ENCODE measurements at places on chromosomes 2 and 18. TPM values are rescaled to one million over a fixed set of nuclear protein-coding genes. Genes with fewer than 3 reads are reported as not detected.
A peak's percentile ranks its signal among the peaks of the same experiment; 100 is the strongest.

DNA sequence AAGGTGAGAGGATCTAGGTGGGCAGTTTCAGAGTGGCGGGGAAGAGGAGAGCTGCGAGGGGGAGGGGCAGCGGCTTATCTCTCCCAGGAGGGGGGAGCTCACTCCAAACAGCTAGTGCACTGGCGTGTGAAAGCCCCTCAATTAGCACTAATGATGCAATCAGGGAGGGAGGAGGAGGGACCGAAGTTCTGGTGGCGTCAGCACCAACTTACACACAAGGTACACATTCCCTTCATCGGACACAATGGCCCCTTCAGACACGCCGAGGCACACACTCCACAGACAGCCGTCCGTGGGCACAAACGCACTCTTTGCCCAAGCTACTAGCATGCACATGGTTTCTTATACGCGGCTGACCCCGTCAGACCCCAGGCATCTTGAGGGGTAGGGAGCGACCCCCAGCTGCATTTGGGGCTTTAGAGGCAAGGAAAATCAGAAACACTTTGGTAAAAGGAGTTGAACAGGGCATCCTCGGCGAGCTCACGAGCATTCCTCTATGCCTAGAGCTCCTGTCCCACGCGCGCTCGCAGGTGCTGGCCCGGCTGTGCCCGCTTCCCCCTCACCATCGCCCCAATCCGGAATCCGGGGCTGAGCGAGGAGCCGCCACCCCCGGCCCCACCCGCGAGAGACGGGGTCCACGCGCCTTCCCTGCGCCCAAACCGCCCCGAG, 868 bp upstream of the PKDCC start:
- DNase-seq = no peak

The GPR155 gene
- 8.9 TPM for total RNA-seq

DNA sequence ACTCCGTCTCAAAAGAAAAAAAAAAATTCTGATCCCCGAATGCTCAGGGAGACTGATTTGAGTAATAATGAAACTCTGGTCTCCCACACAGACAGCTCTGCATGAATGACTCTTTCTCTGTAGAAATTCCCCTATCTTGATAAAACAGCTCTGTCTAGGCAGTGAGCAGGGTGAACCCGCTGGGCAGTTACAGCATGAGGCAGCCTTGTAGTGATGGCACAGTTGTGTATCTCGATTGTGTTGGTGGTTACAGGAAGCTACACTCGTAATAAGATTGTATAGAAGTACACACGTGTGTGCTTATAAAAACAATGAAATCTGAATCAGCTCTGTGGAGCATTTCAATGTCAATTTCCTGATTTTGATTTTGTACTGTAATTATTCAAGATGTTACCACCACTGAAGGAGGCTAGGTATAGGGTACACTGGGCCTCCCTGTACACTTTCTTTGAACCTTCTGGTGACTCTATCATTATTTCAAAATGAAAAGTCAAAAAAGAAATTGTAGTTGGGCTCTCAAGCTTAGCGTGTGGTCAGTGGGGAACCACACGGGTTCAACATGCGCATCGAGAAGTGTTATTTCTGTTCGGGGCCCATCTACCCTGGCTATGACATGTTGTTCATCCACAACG, 34.9 kb upstream of the ATP8B1 start:
- no peak for DNase-seq

- no peak for DNase-seq
Observed at GRCh38 chr2:206958261-206958660, 18.9 kb downstream of the CPO start.

GRCh38 chr2:70467831-70468779, 85.5 kb downstream of the TGFA start:
- DNase-seq = no peak

The FBXO11 gene
- 59.3 TPM for total RNA-seq

DNA sequence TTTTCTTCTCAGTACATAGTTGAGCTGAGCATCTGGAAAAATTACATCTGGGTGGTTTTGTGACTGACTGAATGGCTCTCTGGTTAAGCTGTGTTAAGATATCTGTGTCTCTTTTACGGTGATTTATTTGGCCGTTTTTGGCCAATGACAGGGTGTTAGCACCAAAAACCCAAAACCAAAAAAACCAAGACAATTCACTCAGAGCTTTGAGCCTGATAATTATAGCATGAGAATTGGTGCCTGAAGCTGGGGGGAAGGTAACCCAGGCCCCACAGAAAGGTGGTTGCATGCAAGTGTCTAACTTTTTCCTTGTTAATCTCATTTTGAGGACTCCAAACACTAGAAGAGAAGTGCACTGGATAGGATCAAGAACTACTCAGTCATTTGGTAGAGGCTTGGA, 4.5 kb downstream of the CD28 start:
- DNase-seq = no peak

GRCh38 chr2:166282154-166282553, 93.6 kb downstream of the SCN9A start:
- DNase-seq = no peak

The SAG gene
- total RNA-seq = not detected

GRCh38 chr2:62526531-62527381, 20.8 kb upstream of the TMEM17 start:
- DNase-seq = no peak

- DNase-seq = no peak
Observed at GRCh38 chr2:29749041-29749440, 172.3 kb downstream of the ALK start.

- no peak for DNase-seq
Observed at GRCh38 chr2:20653695-20654534, 3.0 kb upstream of the HS1BP3 start.

The PFN4 gene
- not detected for total RNA-seq

DNA sequence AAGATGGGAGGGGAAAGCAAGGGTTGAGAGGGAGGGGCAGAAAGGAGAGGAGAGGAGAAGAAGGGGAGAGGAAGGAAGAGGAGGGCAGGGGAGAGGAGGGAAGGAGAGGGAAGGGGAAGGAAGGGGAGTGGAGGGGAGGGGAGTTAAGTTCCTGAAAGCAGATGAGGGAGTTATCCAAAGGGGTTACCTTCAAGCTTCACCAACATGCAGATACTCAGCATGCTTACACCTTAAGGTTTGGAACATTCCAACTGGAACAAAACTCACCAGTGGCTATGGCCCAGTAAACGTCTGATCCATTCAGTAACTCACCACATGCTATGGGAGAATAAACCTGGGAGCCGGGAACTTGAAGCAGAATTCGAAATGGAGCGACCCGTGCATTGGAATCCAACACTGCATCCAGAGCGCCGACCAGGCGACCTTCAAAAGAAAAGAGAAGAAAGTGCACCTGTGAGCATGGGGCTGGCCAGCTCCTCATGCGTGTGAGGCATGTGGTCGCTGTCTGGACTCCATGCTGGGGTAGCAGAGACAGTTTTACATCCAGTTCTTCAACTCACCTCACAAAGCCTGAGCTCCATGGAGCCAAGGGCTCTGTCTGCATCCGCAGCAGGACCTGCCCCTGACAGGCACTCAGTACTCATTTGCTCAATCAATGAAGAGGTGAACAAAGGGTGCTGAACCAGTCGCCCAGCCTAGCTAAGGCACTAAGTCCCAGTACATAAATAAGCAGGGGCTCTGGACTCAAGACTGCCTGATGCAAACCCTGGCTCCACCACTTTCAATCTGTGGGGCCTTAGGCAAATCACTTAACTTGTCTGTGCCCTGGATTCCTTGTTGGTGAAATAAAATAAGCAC, 61.0 kb downstream of the TBC1D8 start:
- DNase-seq = no peak

GRCh38 chr18:55123361-55123760, 164.1 kb upstream of the CCDC68 start:
- DNase-seq = no peak

DNA sequence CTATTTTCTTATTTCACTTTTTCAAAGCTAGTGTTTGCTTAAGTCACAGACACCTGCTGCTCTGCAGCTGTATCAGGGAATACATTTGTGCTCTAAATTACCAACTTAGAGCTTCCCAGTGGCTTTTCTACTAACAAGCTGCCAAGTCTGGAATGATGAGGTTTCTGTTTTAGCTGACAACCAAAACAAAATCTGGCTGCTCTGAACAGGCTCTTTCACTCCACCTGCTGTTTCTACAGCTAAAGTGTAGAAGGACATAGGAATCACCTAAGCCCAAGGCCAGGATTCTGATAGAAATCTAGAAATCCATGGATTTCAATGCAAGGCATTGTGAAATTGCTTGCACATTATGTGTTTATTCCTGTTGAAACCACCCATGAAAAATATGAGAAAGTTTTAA, 201.2 kb downstream of the SUCLG1 start:
- DNase-seq = no peak

The IL1RL1 gene
- total RNA-seq = 32.4 TPM

GRCh38 chr2:197919487-197919886, 115.1 kb downstream of the PLCL1 start:
- DNase-seq = no peak

DNA sequence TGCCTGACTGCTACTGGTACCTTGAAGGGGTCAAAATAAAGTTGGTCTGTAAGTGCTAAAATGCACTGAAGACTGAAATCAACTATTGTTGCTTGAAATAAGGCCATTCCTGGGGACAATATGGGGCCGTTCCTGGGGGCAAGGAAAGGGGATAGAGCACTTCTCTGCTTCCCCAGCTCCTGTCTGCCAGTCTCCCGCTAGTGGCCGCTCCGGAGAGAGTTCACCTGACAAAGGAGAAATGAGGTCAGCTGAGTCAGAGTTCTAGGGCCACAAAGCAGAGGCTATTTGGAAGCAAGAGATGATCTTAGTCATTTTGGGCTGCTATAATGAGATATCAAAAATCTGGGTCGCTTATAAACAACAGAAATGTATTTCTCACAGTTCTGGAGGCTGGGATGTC, 345.9 kb downstream of the TSN start:
- DNase-seq = no peak

DNA sequence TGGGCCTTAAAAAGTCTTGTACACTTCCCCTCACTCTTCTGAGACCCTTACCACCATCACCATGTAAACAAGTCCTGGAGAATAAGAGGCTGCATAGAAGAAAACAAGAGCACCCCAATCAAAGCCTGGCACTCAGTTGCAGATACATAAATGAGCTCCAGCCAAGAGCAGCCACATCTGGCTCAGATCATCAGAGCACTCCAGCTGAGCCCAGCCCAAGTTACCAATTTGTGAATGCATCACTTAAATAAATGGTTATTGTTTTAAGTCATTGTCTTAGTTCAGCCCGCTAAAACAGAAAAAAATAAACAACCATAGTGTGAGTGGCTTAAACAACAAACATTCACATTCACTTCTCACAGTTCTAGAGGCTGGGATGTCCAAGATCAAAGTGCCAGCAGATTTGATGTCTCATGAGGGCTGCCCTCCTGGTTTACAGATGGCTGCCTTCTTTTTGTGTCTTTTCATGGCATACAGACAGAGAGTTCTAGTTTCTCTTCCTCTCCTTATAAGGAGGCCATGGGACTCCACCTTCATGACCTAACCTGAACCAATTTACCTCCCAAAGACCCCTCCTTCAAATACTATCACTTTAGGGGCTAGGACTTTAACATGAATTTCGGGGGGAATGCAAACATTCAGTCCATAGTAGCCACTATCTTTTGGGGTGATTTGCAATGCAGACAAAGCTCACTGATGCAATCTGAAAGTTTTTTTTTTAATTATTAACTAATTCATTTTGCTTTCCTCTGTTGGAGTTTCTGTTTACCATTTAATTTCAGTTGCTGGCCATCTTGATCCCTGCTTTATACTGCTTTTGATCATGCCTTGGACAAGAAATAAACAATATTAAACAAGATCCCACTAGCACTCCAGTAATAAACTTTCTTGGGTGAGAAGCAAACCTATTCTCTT, 187.5 kb upstream of the ACVR2A start:
- no peak for DNase-seq

DNA sequence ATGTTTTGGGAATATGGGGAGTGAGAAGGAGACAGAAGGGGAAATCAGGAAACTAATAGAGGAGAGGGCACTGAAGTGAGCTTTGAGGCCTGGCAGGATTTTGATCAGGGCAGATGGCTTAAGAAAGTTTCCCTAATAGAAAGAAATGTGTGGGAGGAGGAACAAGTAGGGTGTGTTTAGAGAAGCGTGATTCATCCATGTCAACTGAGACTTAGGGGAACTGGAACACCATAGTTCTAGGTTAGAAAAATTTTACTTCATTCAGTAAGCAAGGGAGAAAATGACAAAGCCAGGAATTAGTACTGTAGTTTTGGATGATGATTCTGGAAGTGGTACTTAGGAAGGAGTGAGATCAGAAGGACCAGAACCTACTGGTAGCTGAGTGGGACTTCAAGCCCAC, 296.0 kb downstream of the PLCL1 start:
- DNase-seq = no peak

The SERPINB2 gene
- total RNA-seq = 6.6 TPM

The UCN gene
- total RNA-seq = 1.0 TPM

The ABHD1 gene
- not detected for total RNA-seq

DNA sequence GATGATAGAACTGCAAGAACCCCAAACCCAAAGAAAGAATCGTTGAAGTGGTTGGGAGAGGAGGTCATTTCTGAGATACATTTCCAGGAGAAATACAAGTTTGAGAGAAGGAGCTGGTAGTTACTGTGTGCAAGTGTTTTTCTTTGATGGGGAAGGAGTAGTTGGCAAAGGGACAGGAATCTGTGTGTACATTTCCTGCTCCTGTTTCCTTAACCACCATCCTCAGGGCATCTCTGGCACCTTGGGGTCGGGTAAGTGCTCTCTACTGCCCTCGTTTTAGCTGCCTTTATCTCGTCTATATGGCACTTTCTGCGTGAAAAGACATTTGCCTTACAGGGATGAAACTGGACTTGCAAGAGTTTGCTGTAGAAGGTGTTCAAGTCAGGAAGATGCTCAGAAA, 27.3 kb downstream of the CDC42EP3 start:
- no peak for DNase-seq

The ASXL2 gene
- 36.6 TPM for total RNA-seq

DNA sequence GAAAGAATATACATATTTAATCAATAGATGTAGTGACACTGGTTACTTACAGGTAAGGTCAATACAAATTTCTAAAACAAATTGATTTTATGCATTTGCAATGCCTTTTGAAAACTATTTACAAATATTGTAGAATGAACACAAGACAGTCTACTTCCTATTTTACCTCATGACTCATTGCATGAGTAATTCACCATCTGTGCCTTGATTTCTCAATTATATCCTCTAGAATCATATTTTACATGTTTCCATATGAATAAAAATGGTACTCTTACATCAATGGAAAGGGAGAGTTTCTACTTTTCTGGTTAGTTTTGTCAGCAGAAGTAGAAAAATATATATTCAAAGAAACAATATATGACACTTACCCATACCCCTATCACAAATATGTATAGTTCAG, 203.8 kb upstream of the CDH7 start:
- DNase-seq = no peak

- peak; percentile 94 for DNase-seq
Observed at GRCh38 chr2:20421988-20422370, 24.9 kb upstream of the RHOB start.

GRCh38 chr2:160096409-160096808, 34.0 kb upstream of the PLA2R1 start:
- DNase-seq = no peak

DNA sequence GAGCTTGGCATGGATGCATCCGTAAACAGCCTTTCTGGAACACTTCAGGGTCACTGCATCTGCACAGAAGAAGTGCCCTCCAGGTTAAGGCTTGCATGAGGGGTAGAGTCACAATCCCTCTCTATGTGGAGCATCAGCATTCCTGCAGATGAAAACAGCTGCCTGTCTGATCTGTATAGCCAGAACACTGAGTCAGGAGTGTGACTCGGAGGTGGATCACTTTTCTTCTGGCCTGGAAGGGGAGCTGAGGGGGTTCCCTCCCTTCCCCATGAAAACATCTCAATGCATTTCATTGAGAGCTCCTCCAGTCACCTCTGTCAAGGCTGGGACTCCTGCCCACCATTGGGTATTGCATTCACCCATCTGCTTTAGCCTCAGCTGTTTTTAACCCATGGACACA, 72.5 kb upstream of the SERPINE2 start:
- DNase-seq = no peak

All from mesenteric fat pad (tissue), 1 donor.